AG09319 (cell line): ENCODE measurements at places on chromosomes 11 and 22.

DNA sequence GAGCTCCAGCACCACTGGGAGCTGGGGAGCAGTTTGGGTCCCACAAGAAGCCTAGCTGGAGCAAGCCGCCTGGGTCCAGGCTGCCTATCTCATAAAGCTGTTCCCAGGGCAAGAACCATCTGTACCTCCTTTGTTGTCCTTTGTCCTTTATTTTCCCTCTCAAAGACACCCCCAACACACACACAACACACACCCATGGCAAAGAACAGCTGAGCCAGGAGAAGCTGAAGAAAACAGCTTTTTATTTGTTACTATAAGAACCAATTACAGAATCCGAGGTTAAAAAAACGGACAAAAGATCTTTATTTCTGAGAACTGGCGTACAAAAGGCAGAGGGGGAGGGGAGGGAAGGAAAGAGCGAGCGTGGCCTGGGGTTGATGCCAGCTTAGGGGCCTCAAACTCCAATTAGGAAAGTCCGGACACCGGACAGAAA lies 1.7 kb upstream of the TUT1 start:
- no peak for DNase-seq

GRCh38 chr11:9573775-9574621 lies 528 bp downstream of the WEE1 start:
- no peak for DNase-seq

- no peak for DNase-seq
Observed at GRCh38 chr22:21632237-21632895, at the start of gene CCDC116. Gene CCDC116 (plus strand): TSS chr22:21632760. CDS start chr22:21633182, 422 bp downstream.

- no peak for DNase-seq
Observed at GRCh38 chr22:25923914-25924313, 181.9 kb downstream of the MYO18B start.

DNA sequence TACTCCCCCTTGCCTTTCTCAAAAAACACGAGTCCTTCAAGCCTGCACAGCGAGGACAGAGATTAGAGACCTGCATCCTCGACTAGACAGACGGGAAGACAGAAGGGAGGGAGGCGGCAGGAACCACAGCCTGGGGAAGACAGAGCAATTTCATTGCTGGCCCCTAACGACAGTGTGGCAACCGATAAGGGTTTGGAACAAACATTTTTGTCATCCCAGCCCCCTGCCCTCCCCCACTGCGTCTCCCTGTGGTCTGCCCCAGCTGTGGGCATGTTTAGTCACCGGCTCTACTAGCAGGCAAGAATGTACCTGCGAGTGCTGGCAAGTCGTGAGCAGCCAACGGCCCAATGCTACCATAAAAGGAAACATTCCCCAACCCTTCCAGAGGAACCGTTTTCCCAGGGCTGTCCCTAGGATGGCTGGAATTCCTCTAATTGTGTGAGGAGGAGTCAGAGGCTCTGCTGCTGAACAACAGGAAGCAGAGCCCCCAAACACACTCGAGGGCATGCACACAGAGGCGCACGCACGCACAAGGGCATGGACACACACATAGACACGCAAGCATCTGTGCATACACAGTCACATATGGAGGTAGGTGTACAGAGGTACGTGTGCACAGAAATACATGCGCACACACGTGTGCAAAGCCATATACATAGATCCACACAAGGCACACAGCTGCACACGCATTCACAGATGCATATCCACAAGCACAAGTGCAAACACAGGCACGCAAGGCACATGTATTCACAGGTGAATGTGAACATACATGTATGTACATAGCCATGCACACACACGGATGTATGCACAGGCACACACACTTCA lies 58.3 kb downstream of the MYH9 start:
- DNase-seq, result peak; percentile 79

- no peak for DNase-seq
Observed at GRCh38 chr22:21042978-21043859, 2.5 kb upstream of the LRRC74B start.

DNA sequence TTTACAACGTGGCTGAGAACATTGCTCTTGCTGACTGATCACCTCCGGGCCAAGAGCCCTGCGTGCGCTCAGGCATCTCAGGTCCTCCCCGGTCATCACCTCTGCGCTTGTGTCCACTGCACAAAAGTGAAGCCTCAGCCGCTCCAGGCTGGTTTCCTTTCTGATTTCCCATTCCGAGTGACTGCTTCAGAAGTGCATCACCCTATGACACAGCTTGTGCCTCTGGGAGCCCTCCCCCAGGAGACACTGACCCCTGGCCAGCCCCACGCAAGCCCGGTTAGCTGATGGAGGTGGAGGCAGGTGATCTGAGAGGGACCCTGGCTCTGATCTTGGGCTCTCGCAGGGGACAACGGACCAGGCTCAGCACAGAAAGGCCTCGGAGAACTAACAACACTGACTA lies 38.3 kb upstream of the GNB1L start:
- no peak for DNase-seq

GRCh38 chr22:25021976-25022711 lies 69.6 kb downstream of the KIAA1671 start:
- DNase-seq, result no peak

DNA sequence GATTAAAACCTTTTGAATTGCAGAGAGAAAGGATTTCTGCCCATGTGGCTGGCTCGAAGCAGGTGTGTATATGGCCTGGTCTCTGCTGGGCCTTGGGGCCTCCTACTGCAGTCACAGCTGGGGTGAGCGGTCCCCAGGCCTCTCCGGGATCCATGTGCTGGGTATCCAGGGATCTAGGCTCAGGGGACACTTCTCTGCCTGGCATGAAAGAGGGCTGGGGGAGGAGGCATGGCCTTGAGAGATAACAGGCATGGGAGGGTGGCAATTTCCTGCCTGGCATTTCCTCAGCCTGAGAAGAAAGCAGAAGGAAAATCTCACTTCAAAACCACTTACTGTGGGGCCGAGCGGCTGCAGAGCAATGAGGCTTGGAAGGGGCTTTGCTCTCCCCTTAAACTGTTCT lies 20.3 kb upstream of the PARVG start:
- DNase-seq, result no peak

DNA sequence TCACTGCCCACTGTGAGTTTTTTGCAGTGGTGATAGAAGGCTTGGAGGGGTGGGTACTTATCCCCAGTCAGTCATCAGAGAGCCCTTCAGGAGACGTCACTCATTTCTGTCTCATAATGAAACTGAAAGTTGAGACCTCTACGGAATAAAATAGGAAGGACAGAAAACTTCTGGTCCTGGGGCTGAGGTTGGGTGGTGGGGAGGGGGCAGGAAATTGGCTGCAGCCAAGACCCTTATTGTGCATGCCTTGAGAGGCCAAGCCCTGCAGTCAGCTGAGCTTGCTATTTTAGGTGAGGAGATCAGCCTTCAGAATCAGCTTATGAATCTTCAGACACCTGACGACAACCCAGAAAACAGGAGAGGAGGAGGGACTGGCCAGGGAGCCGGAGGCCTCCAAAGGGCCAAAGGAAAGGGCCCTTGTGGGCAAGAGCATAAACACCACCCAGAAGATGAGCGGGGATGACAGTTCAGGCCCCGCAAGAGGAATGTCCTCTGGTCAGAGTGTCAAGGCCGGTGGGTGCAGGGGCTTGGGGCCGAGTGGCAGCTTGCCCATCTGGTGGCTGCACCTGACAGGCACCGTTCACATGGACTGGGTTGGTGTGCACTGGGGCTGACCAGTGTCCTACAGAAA lies 17.9 kb upstream of the ADA2 start:
- no peak for DNase-seq

DNA sequence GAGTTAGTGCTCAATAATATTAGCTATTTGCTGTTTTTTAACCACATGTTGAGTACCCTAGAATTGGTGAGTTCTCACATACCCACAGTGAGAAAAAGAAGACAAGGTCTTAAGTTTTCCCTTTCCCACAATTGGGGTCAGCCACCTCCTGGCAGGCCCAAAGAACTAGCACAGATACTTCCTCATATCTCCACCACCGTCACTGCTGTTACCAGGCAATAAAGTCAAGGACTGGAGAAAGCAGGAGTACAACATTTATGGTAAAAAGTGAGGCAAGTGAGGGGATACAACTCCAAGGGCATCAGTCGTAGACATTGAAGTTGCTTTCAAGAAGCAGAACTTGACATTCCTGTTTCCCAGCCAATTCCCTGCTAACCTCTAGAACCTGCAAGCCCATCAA lies 19.6 kb downstream of the ELP4 start:
- no peak for DNase-seq

- DNase-seq, result no peak
Observed at GRCh38 chr11:128957202-128957482, 14.5 kb upstream of the TP53AIP1 start.

- no peak for DNase-seq
Observed at GRCh38 chr22:23285734-23286133, 105.4 kb downstream of the BCR start.
